ENCODE measurements at places on chromosomes 5 and 9.
A peak's percentile ranks its signal among the peaks of the same experiment; 100 is the strongest.

DNA sequence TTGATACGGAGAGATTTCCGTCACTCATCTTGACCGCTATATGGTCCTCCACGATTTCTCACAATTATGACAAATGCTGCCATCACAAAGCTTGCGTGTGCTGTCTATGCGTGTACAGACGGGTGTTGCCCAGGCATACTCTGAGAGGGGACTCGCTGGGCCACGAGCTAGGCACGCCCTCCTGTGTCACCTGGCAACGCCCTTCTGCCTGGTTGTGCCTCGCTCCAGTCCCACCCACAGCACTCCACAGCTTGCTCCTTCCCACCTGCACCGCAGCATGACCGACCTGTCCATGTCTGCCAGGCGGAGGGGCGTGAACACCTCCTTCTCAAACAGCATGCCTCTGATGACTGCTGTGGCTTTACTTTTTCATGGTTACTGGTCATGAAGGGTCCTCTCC, 55.6 kb downstream of the CAMSAP1 start:
- no peak for DNase-seq

DNA sequence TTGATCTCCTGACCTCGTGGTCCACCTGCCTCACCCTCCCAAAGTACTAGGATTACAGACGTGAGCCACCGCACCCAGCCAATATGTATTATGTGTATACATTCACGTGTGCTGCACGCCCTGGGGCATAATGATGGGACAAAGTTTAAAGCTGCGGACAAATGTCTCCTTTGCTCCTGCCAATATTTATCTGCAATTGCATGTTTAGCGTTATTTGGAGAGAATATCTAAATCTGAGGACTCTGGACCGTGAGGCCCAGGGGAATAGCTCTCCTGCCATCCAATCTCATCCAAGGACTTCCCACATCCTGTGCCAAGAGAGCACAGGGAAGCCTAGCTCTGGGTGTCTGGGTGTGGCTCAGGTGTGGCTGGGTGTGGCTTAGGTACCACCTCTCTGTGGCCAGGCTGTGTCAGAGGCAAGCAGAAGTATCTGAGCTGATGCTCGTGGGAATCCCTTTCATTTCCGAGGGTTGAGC, 6.9 kb upstream of the BOD1 start:
- DNase-seq = no peak

DNA sequence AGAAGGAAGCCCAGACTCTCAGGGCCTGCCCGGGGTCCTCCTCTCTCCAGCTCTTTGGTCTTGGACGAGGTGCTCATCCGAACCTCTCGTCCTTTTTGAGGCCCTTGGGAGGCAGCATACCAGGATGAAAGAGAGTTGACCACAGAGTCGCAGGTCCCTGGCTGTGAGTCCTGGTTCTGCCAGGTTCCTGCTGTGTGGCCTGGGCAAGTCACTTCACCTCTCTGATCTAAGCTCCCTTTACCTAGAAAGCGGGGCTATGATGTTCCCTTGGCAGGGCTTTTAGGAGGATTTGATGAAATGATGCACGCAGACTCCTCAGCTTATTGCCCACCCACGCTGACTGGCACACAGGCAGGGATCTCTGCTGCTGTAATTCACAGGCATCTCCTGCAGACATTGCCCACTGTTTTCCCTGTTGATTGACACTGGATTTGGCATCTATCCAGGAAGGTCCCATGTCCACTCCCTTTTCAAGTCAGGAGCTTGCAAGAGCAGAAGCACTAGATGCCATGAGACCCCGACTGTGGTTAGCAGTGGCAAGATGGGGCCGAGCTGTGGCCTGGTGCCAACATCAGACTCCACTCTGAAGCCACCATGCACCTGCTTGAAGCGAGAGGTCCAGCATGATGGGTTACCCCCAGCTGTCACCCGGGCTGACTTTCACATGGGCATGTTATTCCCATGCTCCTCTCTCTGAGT, 71.5 kb downstream of the MACROH2A1 start:
- DNase-seq = no peak

DNA sequence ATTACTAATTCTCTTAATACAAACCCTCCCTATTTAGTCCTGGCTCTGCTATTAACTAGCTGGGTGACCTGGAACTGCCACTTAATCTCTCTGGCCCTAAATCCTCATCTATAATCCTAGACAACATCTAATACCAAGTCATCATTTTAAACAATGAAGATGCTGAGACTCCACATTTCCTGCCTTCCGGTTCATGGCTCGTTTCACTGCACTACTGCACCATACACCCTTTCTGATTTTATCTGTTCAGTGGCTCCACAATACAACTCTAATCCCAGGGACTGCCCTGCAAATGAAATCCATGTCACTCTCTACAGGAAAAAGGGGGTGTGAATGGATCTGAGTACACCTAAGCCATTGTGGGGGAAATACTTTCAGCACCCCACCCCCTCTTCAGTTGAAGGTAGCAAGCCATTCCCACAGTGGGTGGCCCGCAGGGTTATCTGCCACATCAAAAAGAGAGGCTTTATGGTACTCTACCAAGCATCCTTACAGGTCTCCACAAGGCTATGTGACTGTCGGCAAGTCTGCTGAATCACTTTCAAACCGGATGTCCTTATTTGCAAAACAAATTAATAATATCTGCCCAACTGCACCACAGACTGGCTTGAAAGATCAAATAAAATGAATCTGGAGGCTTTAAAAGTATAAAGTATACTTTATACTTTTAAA, 89.5 kb downstream of the EPB41L4A start:
- DNase-seq = no peak

DNA sequence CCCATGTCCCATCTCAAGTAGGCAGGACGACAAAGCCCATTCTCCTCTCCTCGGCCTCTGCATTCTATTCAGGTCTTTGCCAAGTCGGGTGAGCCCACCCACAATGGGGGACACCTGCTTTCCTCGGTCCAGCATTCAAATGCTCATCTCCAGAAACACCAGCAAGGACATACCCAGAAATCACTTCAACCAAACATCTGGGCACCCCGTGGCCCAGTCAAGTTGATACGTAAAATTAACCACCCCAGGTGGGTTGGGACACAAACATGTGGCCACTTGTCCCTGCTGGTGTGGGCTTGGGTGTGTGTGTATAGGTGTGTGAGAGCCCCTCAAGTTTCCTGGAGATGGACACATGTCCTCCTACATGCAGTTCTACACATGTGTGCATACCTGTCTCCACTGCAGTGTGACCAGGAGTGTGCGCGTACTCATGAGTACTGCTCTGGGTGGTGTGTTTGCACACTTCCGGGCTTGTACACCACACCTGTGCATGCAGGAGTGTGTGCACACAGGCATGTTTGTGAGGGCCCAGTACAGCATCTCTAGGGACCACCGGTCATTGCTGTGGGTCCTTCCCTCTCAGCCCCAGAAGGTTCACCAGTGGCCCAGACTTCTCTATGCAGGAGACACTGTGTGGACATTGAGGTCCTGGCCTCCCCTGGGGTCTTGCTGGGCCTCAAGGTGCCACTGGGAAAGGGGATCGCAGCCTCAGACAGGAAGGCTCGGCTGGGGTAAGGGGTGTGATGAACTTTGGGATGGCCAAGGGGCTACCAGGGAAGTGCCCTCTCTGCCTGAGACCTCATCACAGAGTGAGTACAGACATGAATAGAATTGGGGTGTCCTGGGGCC, 35.4 kb upstream of the RXRA start:
- DNase-seq = no peak

DNA sequence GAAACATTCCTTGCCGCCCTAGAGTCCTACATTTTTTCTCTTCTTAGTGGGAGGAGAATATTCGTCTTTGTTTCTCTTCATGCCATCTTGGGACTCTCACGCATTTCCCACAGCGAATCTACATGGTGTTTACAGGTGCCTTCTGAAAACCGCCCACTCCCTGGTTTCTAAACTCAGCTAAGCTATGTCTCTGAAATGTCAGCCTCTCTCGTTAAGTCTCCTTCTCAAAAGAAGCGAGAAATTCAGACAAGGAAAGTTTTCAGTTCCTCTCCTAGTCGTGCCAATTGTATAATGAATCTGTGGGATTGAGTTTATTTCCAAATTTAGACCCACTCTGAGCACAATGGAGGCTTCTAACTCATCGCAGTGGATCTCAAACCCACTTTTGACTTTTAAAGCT, 186.8 kb upstream of the NFIB start:
- no peak for DNase-seq

GRCh38 chr5:77936365-77936693, 160.2 kb upstream of the TBCA start:
- no peak for DNase-seq

DNA sequence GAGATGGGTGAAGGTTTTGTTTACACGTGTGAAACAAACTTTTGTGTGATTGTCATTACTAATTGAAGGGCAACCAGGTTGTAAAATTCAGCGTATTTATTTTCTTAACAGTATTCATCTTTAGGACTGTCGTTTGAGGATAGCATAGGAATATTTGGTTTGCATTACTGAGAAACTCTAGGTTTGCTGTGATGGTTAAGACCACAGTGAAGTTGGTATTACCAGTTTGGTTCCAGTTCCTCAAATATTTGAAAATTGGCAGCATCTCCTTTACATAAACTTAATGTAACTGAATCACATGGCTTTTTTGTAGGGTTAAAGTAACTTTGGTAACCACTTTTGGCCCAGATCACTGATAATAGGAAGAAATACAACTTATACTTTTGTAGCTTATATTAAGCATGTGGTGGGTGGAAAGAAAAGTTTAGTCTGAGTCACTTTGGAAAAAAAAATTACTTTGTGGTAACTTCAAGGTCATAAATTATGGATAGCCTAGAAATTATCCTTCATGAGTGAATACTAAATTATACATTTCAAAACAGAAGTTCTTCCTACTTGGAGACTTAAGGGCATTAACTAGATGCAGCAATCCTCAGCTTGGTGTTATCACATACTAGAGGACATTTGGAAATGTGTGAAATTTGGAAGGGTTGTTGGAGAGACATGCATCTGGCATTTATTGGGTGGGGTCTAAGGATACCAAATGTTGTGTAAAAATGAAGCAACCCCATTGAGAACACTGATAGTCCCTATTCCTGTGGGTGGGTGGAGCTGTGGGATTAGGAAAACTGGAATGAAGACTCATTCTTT, 33.9 kb downstream of the G3BP1 start:
- no peak for DNase-seq

DNA sequence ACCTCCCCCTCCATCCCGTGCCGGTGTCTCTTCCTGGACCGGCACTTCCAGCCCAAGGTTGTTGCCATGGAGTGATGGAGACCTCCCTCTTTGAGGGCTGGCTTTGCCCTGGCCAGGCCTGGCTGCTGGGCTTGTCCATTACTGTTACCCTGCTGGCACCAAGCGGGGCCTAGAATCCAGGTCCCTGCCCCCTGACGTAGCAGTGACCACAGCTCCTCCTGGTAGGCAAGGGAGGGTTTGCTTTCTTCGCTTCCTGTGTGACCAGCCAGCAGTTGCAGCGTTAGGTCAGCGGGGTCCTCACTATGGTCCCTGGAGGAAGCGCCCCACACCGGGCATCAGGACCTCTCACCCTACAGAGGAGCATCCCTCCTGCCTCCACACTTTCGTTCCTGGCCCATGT, 146.7 kb upstream of the COL5A1 start:
- no peak for DNase-seq

DNA sequence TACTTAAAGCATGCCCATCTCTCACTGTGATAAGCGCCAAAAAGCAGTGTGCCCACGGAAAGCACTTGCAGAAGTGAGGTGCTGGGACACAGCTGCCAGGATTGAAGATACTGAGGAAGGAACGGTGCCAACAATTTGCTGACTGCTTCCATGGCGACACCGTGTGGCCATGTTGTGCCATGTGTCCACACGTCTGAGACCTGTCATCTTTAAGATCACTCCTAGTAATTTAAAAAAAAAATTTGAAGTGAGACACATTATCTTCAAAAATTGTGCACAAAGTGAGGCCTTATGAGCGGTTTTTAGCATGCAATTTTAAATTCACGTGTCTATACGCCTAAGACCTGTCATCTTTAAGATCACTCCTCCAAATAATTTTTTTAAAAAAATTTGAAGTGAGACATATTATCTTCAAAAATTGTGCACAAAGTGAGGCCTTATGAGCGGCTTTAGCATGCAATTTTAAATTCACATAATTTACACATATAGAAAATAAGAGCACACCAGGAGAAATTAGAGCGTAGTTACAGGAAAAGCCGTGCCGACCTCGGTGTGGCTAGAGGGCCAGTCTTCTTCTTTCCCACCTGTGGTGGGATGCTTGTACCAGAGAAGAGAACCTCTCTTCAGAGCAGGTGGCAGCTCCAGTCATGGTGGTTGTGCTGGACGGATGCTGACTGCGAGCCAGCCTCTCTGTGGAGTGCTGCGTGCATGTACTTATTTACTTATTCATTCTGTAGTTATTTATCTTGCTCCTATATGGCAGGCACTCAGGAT, 21.4 kb upstream of the FLT4 start:
- peak; percentile 61 for DNase-seq

GRCh38 chr5:80254767-80255430, 949 bp downstream of the SERINC5 start:
- peak; percentile 15 for DNase-seq

DNA sequence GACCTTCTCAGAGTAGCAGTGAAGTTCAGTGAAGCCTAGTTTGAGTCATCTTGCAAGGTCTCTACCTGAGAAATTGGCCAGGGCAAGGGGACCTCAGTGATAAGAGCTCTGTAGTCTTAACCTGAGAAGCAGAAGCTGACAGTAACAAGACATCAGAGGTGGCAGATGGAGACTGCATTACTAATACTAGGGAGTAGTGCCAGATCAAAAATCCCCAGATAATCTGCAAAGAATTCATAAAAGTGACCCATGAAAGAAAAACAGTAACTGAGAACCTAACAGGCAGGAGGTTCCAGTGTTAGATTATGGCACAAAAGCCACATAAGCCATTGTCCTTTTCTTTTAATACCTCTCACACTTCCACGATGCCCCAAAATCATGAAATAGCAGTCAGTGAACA, 175.5 kb downstream of the MUSK start:
- no peak for DNase-seq

GRCh38 chr5:172852490-172853354, 18.7 kb downstream of the ERGIC1 start:
- DNase-seq = no peak

DNA sequence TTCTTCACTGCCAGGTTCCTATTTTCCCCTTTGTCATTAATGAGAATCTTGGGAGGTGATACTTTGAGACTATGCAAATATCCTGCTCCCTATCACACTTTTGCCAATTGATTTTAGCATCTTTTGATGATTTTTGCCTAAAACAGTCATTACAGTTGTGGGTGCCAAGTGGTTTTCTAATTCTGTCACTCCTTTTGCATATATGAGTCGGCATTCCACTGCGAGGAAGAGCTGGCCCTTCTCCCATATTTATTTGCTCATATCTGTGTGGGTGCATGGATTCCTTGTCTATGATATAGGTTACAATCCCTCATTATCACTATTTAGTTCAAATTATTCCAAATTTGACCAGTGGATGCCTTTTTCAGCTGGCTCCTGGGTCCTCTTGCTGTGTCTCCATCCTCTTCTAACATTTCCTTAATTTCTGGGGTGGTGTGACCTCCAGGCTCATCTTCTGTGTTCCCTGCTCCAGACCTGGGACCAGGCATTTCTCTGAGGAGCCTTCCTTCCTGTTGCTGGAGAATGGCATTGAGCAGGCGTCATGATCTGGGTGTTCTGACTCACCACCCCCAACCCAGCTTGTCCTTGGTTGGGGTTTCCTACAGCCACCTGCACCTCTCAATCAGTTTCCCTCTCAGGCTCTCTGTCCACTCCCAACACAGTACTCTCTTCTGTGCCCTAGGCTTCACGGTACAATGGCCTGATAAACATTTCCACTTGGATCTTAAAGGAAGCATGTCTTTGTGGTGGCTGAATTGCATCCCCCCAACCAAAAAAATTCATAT, 106.7 kb downstream of the NXNL2 start:
- DNase-seq = no peak

All from HL-60 (cell line).